Substantia nigra (tissue), 51 donors: ENCODE measurements at places on chromosomes 3 and 15.

DNA sequence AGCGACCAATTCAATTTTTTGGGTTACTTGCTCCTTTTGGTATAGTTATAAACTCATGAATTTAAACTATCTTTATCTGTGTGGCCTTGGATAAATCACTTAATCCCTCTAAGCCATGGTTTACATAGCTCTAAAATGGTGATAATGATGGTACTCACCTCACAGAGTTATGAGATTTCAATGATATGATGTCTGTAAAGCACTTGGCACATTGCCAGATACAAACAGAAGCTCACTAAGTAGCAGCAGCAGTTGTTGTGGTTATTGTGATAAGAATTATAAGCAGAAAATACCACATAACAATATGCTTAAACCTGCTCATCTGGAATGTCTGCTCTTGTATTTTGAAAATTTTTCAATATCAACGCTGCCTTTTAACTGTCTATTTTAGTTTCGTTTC lies 185.1 kb upstream of the SNTN start:
- DNase-seq = no peak

GRCh38 chr3:30471066-30471465 lies 135.3 kb upstream of the TGFBR2 start:
- DNase-seq = no peak

DNA sequence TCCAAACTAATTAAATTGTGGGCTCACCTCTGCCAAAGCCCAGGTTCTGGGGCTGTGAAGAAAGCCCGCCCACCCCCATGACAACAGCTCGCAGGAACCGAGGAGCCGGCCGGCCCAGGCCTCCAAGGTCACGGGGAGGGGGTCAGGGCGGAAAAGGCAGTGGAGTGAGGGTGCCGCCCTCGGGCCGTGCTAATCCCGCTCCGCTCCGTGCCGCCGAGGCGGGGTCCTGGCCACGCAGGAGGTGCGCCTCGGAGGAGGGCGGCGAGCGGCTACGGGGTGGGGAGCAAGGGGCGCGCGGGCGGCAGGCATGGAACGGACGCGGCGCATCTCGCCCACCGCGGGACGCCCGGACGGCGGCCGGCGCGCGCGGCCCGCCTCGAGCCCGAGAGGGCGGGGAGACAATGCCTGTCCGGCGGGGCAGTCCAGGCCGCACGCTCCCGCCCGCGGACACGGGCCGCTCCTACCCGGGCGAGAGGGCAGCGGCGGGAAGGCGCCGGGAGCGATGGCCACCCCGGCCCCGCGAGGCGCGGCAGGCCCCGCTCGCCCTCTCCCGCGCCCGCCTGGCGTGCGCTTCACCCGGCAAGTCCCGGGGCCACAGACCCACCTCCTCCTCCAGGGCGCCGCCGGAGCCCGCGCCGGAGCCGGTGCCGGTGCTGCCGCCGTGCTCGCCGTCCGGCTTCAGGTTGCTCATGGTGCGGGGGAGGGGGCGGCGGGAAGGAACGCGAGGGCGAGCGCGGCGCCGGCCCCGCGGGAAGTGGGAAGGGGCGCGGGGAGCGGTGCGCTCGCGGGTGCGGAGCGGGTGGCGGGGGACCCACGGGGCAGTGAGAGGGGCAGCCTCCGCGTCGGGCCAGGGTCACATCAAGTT lies 528 bp downstream of the RBPMS2 start:
- DNase-seq = no peak

GRCh38 chr15:26177816-26178215 lies 314.7 kb upstream of the ATP10A start:
- no peak for DNase-seq

DNA sequence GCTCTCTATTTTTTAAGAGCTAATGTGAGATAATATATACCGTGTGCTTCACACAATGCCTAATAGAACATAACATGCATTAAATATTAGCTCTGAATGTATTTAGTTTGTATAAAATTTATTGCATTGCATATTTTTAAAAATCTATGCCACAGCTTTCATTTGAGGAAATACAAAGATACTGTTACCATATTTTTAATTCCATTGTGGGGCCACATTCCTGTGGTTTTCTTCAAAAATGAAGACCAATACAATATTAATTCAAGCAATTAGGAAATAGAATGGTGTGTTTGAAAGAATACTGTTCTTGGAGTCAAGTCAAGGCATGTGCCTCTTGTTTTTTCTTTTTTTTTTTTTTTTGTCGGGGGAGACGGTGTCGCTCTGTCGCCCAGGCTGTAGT lies 95.4 kb upstream of the CADPS start:
- no peak for DNase-seq

DNA sequence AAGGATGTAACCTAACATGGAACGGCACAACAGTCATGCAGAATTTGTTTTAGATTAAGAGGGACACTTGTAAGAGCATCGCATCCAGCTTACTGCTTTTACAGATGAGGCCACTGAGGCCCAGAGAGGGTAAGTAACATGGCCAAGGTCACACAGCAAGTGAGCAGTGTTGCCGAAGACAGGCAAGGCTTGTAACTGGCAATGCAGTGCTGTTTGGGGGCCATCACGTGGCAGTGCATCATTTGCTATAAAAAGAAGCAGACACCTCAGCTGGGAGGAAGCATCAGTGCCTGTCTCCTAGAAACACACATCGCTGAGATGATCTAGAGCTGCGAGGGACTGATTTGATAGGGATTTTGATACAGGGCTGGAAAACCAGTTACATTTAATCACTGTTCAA lies 108.2 kb upstream of the PROK2 start:
- DNase-seq = no peak

DNA sequence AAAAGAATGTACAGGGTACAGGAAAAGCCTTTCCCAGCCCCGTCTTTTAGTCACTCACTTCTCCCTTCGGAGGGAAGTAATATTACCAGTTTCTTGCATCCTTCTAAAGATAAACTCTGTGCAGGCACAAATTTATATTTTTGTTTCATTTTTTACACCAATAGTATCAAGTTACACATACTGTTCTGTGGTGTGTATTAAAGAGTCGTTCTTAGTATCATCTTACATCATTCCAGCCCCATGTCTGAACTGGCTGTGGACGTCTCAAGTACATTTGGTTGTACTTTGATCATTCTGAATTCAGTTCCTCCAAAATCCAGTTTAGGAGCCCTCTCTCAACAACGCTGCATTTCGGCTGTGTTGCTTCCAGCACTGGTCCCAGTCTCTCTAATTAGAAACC lies 68.7 kb downstream of the LMLN start:
- no peak for DNase-seq

DNA sequence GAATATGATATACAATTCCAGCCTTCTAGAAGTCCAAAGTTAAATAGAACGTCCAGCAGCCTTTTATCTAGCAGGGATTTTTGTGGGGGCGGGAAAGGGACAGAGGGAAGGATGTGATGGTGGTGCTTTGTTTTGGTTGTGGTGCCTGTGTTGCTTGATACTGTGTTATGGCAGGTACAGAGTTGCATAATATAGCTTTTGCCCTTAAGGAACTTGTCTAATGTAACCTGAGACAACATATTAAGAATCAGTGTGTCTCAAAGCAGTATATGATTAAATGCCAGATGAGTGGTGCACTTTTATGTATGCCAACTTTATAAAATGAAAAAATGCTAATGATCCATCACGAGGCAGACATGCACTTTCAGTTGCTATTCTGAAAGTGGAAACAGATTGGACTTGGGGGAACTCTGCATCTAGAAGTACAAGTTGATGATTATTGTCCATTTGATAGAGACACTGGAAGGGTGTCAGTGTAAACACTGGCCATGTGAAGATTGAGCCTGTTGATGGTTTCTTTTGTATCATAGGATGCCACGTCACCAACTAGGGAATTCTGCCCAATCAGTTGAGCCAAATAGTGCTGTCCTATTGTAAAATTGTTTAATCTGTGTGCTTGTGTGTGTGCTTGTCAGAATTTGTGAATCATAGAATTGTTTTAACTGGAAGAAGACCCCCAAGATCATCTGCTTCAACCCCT lies 23.0 kb downstream of the NEO1 start:
- DNase-seq = no peak

GRCh38 chr3:123884993-123885392 lies 861 bp upstream of the MYLK start:
- no peak for DNase-seq

DNA sequence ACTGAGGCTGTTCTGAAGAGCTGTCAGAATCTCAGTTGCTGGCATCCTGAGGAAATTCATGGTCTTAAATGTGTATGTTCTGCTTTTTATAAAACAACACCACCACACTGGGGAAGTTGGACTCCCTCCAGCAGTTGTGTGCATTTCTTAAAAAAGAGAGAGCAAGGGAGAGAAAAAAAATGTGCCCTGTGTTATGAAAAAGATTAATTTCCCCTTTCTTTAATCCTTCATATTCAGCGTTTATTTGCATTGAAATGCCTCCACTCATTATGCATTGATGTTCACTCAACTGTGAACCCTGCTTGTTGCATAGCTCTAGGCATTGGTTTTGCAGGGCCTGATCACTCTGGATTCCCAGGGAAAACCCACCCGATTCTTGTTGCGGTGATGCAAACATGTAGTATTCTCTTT lies 4.4 kb upstream of the ZNF609 start:
- DNase-seq = no peak

DNA sequence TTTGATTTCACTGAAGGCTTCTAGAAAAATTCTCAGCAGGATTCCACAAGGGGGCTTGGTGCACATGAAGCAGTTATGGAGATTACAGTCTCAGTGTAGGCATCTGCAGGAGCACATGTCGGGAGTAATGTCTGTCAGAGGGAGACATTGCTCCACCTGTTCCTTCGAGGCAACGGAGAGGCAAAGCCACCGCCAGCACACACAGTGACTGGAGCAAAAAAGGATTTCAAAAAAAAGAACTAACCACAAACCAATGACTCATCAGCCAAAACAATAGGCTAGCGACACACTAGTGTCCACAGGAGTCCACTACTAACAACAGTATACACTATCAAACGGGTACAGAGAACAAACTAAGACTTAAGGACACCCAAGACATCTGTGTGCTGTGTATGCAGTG lies 68.9 kb downstream of the NPTN start:
- no peak for DNase-seq

DNA sequence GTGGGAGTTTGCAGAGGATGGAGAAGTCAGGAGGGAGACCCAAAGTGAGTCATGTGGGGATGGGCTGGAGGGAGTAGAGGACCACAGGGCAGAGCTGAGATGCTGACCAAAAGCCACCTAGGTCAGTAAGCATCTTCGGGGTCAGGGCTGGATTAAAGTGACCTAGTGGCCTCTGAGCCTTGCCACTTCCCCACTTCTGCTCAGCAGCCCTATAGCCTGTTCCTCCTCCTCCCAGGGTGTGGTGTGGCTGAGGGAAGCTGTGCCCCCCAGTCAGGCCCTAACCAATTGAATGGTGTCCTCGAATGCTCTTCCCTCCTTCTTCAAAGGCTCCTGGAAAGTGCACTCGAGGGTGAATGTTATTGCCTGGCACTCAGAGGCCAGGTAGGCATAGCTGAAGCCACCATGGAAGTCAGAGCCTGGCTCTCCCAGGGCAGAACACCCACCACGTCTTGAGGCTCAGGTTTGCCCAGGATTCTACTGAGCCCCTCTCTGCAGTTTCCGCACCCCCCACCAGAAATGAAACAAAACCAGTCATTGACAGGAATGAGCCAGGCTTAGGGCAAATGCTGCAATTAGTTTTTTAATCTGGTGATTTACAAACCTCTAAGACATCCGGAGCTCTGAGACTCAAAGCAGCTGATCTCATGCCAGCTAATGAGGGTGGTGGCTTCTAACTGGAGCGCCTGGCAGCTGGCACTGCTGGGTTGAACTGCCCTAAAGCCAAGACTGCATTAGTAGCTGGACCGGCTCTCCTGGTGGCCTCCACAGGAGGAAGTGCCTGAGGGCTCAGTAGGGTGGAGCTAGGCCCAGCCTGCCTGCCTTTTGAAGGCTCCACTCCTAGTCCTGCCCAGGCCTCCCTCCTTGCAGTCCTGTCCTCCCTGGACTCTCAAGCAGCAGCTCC lies 26.0 kb upstream of the VIPR1 start:
- DNase-seq = no peak

- no peak for DNase-seq
Observed at GRCh38 chr15:93007994-93008393, 81.0 kb downstream of the RGMA start.

GRCh38 chr15:91126080-91126479 lies 26.0 kb downstream of the SV2B start:
- DNase-seq = no peak

- no peak for DNase-seq
Observed at GRCh38 chr15:75517233-75517632, 61.9 kb downstream of the PTPN9 start.

- DNase-seq = no peak
Observed at GRCh38 chr3:121493431-121493830, 52.4 kb downstream of the POLQ start.

- no peak for DNase-seq
Observed at GRCh38 chr3:134974624-134975023, 179.6 kb downstream of the EPHB1 start.

DNA sequence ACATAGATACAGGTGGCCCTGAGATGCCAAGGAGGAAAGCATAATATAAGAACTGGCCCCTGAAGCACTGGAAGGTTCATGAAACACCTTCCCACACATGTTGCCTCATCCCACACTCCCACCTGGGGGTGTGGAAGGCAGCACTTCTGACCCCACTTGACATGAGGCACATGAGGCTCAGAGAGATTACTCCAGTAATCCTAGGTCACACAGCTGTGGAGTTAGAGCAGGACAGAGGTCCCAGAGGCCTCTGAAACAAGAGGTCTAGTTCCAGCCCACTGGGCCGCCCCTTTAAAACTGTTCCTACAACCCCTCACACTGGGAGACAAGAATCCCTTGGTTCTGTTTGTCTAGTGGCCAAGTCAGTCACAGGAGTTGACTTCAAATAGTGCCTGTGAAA lies 7.2 kb downstream of the SSUH2 start:
- no peak for DNase-seq

GRCh38 chr3:147431751-147432150 lies 22.6 kb downstream of the ZIC1 start:
- no peak for DNase-seq

DNA sequence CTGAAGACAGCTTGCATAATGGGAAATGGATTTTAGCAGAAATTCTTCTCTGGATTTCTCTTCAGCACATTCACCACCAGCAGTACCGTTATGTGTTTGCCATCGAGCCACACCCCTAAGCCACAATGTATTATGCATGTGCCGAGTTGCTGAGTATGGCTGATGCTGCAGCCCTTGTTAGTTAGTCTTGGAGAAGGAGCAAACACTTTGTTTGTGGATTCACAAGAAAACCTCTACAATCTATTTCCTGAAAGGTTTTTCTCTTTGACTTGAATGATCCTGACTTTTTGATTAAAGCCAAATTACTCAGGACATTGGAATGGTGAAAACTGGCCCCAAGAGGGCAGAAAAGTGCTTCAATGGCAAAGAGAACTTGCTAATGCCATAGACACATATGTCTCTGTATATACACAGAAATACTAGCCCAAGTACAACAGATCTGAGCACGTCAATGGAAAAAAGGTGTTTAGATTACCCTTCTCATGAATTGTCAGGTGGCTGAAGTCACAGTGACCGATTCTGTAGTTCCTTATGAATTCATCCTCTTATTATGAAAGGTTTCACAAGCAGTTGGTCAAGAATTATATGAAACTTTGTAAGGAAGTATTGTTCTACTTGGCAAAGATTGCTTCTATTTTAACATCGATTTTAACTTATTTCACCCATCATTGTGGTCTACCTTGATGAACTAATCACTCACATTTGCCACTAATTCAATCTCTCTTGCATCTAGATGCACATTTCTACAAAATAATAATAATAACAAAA lies 103.0 kb downstream of the P3H2 start:
- peak; percentile 1 for DNase-seq
